Forelimb muscle (tissue), 1 donor: ENCODE measurements at places on chromosomes 1 and 21. TPM values are rescaled to one million over a fixed set of nuclear protein-coding genes. Genes with fewer than 3 reads are reported as not detected.

GRCh38 chr1:53657891-53658396 lies 81.0 kb downstream of the GLIS1 start:
- DNase-seq: no peak

The PLD5 gene
- 1.2 TPM for polyA plus RNA-seq

GRCh38 chr1:232621050-232621449 lies 8.9 kb downstream of the SIPA1L2 start:
- no peak for DNase-seq

GRCh38 chr1:225987491-225988316 lies 11.4 kb downstream of the SDE2 start:
- no peak for DNase-seq

DNA sequence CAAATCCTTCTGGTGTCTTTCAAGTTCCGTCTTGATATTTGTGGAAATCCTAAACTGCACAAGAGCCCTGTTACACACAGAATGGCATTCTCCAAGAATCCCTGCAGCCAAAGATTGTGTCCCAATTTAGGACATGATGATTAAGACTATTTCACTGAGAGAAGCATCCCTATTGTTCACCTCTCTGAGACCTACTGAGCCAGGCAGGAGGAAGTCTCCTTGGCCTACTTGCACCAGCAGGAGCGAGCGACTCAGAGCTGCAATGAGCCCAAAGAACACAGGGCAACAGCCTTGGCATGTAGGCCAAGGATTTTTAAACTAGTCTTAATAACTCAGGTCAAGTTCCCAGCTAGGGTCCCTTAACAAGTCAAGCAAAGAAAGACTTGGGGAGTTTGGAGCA lies 79.4 kb upstream of the RUNX1 start:
- no peak for DNase-seq

DNA sequence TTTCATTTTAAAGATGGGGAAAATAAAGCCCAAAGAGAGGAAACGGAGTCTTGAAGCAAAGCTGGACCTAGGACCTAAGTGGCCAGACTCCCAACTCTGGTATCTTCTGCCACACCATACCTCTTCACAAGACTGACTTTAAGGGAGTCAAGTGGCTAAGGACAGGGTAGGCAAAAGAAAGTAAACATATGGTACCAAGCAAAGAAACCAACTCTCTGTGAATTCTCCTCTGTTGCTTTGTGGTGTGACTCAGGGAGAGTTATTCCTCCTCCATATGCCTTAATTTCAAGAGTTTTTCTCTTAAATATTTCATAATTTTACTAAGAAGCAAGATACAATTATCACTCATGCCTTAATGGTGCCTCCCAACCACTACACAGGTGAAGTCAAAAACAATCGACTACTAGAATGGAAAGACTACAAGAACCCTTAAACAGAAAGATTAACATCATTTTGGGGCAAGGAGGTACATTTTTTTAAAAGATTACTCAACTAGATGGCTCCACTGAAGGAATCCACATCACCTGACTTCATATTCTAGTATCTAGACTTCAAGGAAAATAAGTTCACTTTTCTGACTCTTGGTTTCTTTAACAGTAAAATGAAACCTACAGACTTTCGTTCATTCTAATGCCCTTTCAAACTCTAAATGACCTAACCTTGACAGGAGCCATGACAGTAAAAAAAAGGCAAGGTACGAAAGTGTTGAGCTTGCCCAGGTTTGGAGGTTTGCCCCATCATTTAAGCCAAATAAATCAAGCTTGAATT lies 44.2 kb downstream of the LUZP1 start:
- no peak for DNase-seq

DNA sequence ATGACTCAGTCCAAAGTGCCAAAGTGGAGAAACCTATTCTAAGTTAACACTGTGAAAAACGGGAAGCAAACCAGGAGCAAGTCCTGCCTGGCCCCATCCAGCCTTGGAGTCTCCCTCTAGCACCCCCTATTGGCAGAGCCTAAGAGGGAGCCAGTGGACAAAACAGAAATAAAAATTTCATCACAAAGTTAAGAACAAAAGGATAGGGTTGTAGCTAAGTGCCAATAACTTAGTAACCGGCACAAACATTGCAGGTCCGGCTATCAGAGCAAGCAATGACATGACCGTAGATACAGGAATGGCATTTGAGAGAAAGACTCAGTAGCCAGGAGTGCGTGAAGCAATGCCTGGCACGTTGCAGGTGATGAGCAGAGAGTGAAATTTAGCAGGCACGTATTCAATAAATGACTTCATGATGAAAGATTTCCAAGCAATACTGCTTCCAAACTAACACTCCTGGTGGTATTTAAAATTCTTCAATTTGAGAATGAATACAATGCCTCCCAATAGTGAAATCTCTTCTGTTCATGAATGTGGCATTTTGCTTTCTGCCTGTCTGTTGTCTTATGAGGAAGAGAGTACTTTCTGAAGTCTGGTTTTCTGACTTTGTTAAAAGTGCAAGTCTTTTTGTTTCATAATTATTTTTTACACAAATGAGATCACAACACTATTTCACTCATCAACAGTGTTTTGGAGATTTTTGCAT lies 391.0 kb downstream of the OMA1 start:
- DNase-seq: no peak

The C1orf94 gene
- 0.06 TPM for polyA plus RNA-seq

- peak; percentile 24 for DNase-seq
Observed at GRCh38 chr1:241611063-241611462, 29.1 kb downstream of the CHML start.

- no peak for DNase-seq
Observed at GRCh38 chr1:96478228-96478627, 243.4 kb upstream of the PTBP2 start.

GRCh38 chr1:178870944-178871343 lies at the start of gene ANGPTL1:
Gene ANGPTL1 (minus strand): TSS chr1:178871077. CDS start chr1:178865776, 5,301 bp downstream.
- peak; percentile 77 for DNase-seq

DNA sequence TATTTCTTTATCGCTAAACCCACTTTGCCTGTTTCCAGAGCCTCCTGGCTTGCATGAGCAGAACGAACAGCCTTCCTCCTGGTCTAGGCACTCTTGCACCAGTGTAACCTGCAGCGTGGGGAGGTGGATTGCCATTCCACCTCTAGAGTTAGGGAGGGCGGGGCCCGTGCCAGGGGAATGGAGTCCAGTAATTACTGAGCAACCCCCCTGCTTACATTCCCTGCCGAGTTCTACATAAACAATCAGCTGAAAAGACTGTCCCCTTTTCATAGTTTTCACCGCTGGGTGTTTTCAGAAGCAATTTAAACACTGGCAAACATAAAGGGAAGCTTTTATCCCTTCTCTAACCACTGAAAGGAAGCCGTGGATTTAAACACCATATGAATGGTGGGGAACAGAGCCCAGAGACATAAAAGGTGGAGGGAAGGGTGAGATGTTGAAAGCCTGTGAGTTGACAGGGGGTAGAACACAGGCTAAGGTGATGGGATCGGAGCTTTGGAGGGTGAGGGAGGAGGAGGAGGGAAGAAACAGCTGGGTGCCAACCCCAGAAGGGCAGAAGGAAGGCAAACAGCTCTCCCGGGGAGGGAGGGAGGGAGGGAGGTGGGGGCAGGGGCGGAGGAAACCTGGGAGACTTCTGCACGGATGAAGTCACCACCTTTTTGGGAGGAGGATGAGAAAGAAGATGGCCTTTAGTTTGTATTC lies 68.0 kb upstream of the WDR26 start:
- no peak for DNase-seq

The KANK4 gene
- polyA plus RNA-seq: 10.1 TPM

The LCE1C gene
- polyA plus RNA-seq: not detected

The ATAD3C gene
- 0.30 TPM for polyA plus RNA-seq

- DNase-seq: no peak
Observed at GRCh38 chr1:10745886-10746455, 50.5 kb downstream of the CASZ1 start.

The PLEKHA6 gene
- 3.0 TPM for polyA plus RNA-seq

DNA sequence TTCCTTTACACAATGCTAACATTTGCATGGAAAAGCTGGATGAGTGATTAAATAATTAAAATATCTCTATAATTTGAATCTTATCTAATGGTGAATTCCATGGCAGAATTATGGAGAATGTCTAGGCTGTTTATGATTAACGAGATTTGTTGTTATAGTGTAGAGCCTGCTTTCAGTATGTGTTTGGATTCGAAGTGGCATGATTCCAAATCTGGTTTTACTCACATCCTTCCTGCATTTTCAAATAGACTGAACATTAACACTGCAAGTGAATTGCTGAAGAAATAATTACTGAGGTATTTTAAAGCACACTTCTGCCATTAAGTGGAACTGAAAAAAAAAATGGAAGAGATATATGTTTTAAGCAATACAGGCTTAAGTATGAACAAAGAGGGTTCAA lies 5.1 kb upstream of the NEK7 start:
- DNase-seq: no peak

The LCE2D gene
- not detected for polyA plus RNA-seq

The RNU1-4 gene
- not detected for polyA plus RNA-seq

DNA sequence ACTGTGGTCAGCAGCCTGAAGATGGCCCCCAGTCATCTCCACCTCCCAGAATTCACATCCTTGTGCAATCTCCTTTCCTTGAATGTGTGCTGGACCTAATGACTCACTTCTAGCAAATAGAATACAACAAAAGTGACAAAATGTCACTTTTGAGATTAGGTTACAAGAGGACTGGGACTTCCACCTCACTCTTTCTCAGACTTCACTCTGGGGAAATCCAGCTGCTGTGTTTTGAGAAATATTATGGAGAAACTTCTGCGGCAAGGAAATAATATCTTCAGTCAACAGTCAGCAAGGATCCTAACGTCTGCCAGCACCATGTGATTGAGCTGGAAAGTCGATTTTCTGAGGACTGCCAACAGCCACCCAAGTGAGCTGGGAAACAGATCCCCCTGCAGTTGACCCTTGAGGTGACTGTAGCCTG lies 70.5 kb upstream of the GADD45A start:
- no peak for DNase-seq

DNA sequence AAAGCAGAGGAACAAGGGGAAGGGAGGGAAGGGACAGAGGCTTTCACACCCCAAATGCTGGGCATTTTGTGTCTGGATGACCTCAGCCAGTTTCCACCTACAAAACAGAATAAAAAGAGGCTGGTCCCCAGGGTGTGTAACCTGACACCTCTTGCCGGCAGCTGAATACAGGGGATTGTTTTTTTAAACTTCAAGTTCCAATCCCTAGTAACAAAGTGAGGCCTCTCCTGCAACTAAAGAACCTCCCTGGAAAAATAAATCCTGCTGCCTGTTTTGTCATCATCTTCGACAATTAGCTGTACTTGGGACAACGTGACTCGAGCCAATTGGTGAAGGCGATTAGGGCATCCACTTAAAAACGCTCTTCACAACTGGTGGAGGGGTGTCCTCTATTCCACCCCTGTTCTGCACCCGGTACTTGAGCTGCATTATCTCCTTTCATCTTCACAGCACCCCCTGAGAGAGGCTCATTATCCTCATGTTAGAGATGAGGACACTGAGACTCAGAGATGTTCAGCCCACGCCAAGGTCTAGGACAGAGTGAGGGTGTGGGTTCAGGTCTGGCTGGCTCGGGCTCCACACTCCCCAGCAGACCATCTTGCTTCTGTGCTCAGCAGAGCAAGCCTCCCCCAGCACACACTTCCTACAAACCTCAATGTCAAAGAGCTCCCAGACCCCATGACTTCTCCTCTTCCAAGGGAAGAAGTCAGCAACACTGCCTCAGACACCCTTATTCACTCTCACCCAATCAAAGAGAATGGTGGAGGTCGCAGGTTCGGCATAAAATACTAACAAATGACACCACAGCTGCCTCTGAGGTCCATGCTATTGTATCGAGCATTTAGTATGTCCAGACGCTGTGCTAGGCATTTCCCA lies 15.2 kb downstream of the ITPKB start:
- DNase-seq: no peak

The DIRAS3 gene
- 5.4 TPM for polyA plus RNA-seq

- DNase-seq: no peak
Observed at GRCh38 chr1:2463396-2463795, 12.7 kb upstream of the PLCH2 start.

- no peak for DNase-seq
Observed at GRCh38 chr1:180563026-180563827, 4.5 kb downstream of the OVAAL start.

GRCh38 chr1:151472856-151473731 lies 13.8 kb upstream of the POGZ start:
- DNase-seq: peak; percentile 25

The GNG4 gene
- polyA plus RNA-seq: 0.42 TPM

GRCh38 chr1:207868251-207868773 lies 42.6 kb downstream of the CD34 start:
- no peak for DNase-seq

GRCh38 chr1:112904071-112904830 lies 51.7 kb downstream of the SLC16A1 start:
- DNase-seq: no peak

- DNase-seq: no peak
Observed at GRCh38 chr1:21553116-21553926, 44.1 kb downstream of the ALPL start.

- DNase-seq: no peak
Observed at GRCh38 chr1:218402786-218403120, 57.6 kb downstream of the TGFB2 start.

DNA sequence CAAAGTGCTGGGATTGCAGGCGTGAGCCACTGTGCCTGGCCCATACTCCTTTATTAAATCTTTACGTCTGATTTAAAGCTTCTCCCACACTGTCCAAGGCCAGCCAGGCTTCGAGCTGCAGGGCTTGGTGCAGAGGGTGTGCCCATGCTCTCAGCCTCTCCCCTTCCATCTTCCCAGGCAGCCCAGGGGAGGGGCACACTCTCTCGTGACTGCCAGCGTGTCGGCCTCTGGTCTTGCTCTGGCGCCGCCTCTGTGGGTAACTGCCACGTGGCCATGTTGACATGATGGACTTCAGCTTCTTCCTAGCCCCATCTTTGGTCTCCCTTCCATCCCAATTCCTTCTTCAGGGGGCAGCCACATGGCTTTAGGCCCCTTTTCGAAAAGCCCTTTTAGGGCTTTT lies 4.7 kb downstream of the GPR137B start:
- no peak for DNase-seq

DNA sequence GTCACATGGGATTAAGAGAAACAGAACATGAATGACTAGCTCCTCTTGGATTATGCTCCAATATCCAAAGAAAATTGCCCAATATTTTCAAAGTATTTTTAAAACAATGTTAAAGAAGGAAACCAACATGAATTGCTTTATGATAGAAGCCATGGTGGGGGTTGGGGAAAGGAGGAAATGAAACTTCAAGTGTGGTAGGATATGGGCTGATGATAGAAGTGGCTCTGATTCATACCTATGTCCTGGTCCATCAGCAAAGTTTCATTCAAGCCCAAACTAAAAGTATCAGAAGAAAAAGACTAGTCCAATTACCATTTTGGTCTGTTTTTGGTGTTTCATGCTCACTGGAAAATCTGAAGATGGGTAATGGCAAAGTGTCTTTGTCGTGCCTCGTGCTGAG lies 104.2 kb upstream of the PROX1 start:
- DNase-seq: no peak

DNA sequence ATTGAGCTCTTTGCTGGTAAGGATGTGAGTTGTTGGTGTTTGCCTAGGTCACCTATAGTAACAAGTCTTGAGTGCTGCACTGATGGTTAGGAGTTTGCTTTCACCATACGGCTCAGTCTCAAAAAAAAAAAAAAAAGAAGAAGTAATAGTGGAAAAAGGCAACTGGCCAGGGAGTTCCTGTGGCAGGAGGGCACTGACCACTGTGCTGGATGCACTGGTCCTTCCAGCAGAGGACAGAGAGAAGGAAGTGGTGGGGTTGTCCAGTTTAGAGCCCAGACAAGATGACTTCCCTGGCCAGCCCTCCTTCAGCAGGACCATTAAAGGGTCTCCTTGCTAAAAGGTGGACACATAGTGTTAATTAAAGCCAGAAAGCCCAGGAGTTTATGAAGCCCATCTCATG lies 11.9 kb upstream of the PTCH2 start:
- DNase-seq: no peak
